Upper lobe of right lung (tissue), 1 donor: ENCODE measurements at places on chromosomes 5 and 9. TPM values are rescaled to one million over a fixed set of nuclear protein-coding genes. Genes with fewer than 3 reads are reported as not detected.

The WDR70 gene
- 24.7 TPM for total RNA-seq

GRCh38 chr9:121217609-121218292 is 16.1 kb upstream of the RAB14 start:
- DNase-seq: no peak

DNA sequence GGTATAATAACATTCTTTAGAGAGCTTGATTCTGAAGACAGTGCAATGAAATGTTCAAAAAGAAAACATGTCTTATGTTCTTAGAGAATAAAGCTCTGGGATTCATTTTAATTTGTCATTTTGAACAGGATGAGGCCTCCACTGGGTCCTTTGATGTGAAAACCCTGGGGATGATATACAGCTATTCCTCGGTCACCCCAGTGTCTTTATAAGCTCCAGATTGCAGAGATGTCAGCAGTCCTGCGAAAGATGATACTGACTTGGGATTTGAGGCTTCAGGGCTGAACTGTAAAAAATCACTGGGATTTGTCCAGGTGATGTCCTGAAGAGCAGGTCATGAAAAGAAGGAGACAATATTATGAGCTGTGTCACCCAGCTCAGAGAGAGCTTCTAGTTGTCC is 529.7 kb upstream of the ZNF608 start:
- DNase-seq: no peak

- no peak for DNase-seq
Observed at GRCh38 chr5:13771011-13771571, 173.4 kb downstream of the DNAH5 start.

- DNase-seq: no peak
Observed at GRCh38 chr5:67077296-67077695, 119.3 kb downstream of the CD180 start.

DNA sequence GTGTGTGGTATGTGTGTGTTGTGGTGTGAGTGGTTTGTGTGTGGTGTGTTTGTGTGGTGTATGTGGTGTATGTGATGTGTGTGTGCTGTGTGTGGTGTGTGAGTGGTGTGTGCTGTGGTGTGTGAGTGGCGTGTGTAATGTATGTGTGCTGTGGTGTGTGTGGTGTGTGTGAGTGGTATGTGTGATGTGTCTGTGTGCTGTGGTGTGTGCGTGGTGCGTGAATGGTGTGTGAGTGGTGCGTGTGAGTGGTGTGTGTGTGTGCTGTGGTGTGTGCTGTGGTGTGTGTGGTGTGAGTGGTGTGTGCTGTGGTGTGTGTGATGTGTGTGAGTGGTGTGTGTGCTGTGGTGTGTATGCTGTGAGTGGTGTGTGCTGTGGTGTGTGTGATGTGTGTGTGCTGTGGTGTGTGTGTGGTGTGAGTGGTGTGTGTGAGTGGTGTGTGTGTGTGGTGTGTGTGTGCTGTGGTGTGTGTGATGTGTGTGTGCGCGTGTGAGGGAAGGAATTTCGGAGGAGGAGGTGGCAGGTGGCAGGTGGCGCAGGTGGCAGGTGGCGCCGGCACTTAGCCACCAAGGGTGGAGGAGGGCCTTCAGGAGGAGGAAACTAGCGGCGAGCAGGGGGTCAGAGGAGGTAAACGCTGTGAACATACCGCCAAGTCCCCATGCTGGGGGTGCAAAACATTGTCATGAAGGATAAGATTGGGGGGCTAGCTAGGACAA is 191.8 kb downstream of the MELK start:
- DNase-seq: no peak

DNA sequence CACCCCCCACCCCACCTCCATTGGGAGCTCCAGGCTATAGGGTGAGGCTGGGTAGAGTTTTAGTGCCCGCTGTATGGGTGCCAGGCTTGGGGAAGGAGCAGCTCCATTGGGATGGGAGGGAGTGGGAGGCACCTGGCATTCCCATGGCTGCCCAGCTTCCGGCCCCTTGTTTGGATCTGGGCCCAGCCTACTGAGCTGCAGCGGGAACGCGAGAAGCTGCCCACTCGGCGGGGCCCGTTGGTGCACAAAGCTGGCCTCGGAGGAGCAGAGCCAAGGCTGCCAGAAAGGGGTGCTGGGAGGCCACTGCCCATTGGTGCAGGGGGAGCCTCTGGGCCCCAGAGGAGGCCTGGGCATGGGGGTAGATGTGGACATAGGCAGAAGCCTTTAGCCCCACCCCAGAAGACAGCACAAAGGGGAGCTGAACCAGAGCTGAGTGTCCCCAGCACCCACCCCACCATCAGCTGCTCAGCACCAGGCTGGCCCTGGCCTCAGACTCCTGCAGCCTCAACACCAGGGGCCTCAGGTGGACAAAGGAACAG is 4.4 kb downstream of the LCN9 start:
- DNase-seq: peak; percentile 60
